ENCODE measurements at places on chromosomes 2 and 18.

DNA sequence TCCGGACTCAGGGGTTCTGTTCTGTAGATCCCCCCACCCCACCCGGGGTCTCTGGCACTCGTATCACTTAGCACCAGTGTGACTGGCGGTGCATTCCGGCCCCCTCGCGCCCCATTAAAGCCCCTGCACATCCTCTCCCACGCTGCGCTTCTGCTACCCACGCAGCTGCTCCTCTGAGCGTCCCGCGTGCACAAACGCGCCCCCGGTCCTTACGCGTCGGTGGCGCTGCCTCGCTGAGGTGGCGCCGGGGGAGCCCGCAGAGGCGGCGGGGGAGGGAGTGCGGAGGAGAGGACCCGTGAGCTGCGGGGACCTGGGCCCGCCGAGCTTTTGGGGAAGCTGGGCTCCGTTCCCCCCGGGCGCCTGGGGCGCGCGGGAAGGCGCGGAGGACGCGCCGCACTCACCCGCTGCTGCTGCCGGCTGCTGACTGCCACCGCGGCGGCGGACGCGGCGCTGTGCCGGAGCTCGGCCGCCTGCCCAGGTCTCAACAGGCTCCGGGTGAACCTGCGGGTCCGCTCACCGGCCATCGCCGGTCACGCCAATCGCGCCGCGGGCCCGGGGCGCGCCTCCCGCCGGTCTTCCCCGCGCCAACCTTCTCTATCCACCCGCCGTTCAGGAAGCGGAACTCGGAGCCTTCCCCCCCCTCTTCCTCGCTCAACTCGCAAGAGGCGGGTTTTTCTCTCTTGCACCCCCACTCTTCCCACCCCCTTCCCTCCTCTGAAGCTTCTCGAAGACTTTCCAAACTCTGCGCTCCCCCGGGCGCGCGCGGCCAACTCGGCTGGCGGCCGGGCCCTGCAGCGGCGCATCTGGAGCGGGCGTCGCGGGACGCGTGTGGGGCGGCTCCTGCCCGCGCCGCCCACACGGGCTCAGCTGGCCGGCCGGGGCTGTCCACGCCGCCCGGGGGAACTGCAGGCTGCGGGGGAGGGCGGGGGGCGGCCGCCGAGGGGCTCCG, at the start of gene DOCK10:
TSS of gene DOCK10 (minus strand) at position 618 of the 949 bp plus-strand sequence. CDS start at position 524, 94 bp downstream.
- peak; percentile 46 for DNase-seq

GRCh38 chr2:1341404-1342120, 71.7 kb upstream of the TPO start:
- DNase-seq = no peak

DNA sequence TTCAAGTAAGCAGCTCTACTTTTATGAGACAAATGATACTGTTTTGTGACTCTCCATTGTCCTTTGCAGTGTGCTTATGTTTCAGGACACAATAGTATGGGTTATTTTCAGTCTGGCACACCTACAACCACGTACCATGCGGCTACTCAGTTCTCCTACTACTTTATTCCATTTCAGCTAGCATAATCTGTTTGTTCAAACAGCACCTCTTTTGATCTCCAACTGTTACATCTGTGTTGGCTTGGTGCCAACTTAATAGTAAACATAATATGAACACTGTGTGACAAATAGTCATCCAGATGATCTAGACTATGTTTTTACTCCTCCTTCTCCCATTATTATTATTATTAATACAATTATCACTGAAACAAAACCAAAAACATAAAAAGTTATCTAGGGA, 40.5 kb downstream of the MYO3B start:
- DNase-seq = no peak

- DNase-seq = no peak
Measured at GRCh38 chr2:190062601-190063000, at the start of gene MSTN. Gene MSTN, minus strand, starts transcription at chr2:190062729. Its CDS starts 133 bp downstream, at chr2:190062596.

- DNase-seq = peak; percentile 74
Measured at GRCh38 chr18:58493516-58494253, 135.2 kb downstream of the ALPK2 start.

- no peak for DNase-seq
Measured at GRCh38 chr2:132681766-132682165, 11.8 kb upstream of the LYPD1 start.

- no peak for DNase-seq
Measured at GRCh38 chr2:45305599-45305998, 296.3 kb upstream of the SIX2 start.

- DNase-seq = no peak
Measured at GRCh38 chr2:124542932-124543640, 518.0 kb downstream of the CNTNAP5 start.

- DNase-seq = no peak
Measured at GRCh38 chr2:170222298-170222697, 44.4 kb downstream of the MYO3B start.

DNA sequence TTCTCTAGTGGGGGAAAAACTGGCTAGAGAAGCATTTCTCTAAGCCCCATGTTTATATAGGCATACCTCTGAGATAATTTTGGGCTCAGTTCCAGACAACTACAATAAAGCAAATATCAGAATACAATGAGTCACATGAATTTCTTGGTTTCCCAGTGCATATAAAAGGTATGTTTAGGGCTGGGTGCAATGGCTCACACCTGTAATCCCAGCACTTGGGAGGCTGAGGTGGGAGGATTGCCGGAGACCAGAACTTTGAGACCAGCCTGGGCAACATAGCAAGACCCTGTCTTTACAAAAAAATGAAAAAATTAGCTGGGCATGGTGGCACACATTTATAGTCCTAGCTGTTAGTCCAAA, 22.2 kb downstream of the TSN start:
- no peak for DNase-seq

- no peak for DNase-seq
Measured at GRCh38 chr2:44680424-44680971, 261.0 kb upstream of the SIX3 start.

- DNase-seq = no peak
Measured at GRCh38 chr2:195473862-195474261, 183.2 kb upstream of the SLC39A10 start.

All from MM.1S (cell line).